ENCODE measurements at places on chromosomes 3 and 15. TPM values are rescaled to one million over a fixed set of nuclear protein-coding genes. Genes with fewer than 3 reads are reported as not detected.
A peak's percentile ranks its signal among the peaks of the same experiment; 100 is the strongest.

The STRIT1 gene
- total RNA-seq = not detected

The CSTA gene
- not detected for total RNA-seq

The NR2F2 gene
- total RNA-seq = not detected

The GRIP2 gene
- total RNA-seq = not detected

The CHRNA7 gene
- total RNA-seq = 0.39 TPM

The PARP14 gene
- 69.3 TPM for total RNA-seq

The AGBL1 gene
- not detected for total RNA-seq

The STAC gene
- total RNA-seq = not detected

The TLR9 gene
- total RNA-seq = 0.86 TPM

The KLHL40 gene
- total RNA-seq = not detected

The TMOD2 gene
- 3.6 TPM for total RNA-seq

The AGTR1 gene
- total RNA-seq = not detected

The ACKR2 gene
- 1.0 TPM for total RNA-seq

The CASR gene
- not detected for total RNA-seq

The SLC22A13 gene
- total RNA-seq = 1.1 TPM

The CHDH gene
- 0.02 TPM for total RNA-seq

GRCh38 chr3:108719178-108719806 is 37.9 kb downstream of the RETNLB start:
- DNase-seq = no peak

DNA sequence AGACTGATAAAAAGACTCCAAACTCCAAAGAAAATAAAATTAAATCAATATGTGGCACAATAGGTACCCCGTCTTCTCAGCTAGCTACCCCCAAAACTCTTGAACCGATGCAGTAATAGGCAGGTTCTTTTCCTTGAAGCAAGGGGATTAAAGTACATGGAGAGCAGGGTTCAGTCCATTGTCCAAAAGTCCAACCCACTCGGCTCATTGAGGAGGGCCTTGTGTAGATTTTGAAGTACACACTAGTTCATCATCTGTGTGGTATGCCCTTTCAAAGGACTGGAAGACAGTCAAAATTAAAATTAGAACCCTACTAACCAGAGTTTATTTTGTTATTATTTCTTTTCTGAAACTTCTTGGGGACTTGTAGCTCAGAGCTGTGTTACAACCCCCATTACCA is 23.3 kb downstream of the TF start:
- no peak for DNase-seq

GRCh38 chr3:48561045-48561736 is 2.4 kb downstream of the UCN2 start:
- no peak for DNase-seq

- no peak for DNase-seq
Measured at GRCh38 chr3:82055792-82056191, 294.3 kb upstream of the GBE1 start.

DNA sequence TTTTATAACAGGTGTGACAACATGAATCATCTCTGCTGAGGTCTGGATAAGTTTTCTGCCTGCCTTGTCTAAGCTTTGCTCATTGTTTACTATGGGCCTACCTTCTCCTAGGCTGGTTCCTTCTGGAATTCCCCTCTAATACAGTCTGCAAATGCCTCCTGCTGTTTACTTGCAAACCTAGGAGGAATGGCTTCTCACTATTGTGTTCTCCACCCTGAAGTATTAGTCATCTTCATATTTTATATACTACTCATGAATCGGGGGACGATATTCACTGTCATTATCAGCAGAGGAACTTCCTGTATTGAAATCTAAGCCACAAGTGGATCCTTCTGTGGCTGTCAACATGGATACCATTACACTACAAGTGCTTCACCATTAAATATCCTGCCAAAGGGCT is 154.8 kb downstream of the PLCL2 start:
- DNase-seq = no peak

GRCh38 chr3:15492847-15493360 is 28.6 kb downstream of the COLQ start:
- DNase-seq = no peak

GRCh38 chr3:3145831-3146230 is 19.1 kb downstream of the TRNT1 start:
- DNase-seq = no peak

DNA sequence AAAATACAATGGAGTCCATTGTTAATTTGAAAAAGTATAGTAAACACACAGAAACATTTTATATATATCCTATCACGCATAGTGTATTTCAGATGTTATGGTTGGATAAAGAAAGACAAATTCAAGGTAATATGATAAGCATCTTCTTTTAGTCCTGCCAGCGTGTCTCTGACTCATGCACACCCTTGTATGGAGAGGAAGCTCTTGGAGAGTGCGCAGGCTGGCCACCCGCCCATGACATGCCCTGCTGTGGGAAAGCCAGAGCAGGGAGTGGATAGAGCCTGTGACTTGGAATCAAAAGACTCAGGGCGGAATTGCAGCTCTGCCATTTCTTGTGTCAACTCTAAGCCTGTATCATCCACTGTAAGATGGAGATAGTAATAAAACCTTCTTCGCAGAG is 23.0 kb upstream of the COPG1 start:
- DNase-seq = no peak

DNA sequence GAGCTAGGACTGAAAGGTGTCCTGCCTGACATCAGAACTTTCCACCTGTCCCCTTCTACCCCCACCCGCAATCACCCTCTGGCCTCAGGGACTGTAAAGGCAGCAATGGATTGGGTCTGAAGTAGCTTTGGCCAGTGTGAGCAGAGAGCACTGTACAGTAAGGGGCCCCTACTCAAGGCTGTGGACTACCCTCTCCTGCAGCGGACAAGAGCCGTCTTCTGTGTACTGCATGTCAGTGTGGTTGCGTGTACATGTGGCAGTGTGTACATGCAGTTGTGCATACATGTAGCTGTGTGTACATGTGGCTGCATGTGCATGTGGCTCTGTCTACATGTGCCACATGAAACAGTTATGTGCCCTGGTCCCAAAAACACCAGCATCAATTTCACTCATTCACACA is 205.9 kb upstream of the LINGO1 start:
- DNase-seq = no peak

DNA sequence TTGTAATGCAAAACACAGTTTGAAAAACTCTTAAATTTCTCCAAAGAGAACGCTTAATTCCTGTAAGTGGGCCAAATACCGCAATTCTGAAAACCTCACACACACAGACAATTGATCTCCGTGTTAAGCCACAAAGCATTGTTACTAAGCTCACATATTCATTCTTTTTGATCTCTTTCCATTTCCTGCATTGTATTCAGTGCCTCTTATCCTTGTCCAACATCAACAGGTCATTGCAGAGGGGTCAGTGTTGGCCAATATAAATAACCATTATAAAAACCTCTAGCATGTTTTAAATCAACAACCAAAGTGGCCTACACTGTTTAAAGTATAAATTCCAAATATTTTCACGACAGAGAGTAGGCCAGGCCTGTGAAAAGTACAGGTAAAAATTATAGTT is 171.1 kb downstream of the PDZRN3 start:
- DNase-seq = no peak

GRCh38 chr3:32616267-32616962 is 45.8 kb upstream of the DYNC1LI1 start:
- DNase-seq = no peak

GRCh38 chr15:96326328-96327154 is 4.0 kb upstream of the NR2F2 start:
- no peak for DNase-seq

DNA sequence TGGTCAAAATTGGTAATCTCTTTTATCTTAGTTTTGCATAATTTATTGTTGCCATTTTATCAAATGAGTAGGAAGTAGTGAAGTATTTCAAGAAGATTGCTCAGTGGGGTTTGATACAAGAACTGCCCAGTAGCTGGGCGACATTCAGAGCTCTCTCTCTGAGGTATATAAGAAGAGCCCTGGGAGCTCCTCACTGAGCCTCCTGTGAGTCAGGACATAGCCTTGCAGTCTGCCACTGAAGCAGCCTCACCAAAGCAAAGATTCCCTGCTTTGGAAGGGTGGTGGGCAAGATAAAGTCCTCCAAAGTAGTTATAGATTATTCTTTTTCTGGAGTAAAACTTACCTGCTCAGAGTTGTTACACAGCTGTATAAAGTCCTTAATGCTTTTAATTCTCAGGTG is 26.1 kb downstream of the SKIL start:
- DNase-seq = no peak

- DNase-seq = peak; percentile 63
Measured at GRCh38 chr15:89167267-89168176, 53.9 kb downstream of the RLBP1 start.

DNA sequence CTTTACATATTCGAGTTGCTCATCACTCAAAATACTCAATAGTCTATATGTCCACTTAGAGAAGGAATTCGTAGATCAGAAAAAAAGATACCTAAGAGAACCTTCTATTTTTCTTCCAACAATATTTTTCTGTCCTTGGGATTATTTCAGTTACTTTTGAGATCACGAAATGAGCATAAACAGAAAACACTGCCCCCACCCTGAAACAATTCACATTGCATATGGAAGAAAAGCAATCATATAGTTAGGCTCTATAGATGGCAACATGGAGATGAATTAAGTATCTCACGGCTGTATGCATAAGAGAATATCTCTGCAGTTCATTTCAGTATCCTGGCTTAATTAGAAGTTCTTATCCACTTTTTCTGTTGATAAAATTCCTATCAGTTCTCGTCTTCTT is 391.1 kb downstream of the FGF12 start:
- DNase-seq = no peak

DNA sequence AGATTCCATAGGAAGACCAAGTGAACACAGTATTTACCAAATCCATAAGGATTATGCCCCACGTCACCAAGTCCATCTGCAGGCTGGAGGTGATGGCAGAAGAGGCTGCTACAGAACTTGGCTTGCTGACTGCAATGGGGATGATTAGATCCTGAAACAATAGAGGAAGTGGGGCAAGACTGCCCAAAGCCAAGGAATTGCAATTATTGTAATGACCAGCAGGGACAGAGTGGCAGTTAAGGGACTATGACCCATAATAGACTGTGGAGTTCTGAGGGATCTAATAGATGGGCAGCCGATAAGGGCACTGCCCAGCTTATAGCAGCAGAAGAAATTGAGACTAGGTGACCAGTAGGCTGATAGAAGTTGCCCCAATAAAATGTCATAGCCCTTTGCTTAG is 108.4 kb downstream of the MINAR1 start:
- no peak for DNase-seq

GRCh38 chr15:83956887-83957286 is 278.7 kb upstream of the GOLGA6L4 start:
- no peak for DNase-seq

GRCh38 chr15:73464602-73465001 is 21.6 kb downstream of the REC114 start:
- no peak for DNase-seq

GRCh38 chr3:183800243-183800863 is 25.0 kb downstream of the MAP6D1 start:
- DNase-seq = no peak

DNA sequence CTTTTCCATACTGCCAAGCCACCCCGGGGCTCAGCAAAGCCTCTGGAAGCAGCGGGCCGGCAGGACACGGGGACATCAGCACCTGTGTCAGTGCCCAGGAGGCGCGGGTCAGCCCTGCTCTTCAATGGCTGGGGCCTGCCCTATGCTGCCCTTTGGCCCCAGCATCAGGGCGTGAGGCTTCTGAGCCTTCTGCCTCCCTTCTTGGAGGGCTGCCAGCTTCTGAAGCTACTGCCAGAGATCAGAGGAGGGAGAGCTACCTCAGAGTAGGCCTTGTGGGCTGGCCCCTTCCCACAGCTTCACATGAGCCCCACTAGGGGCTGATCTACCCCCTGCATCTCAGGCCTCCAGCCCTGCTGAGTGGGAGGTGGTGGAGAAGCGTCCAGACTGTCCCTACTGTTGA is 13.0 kb upstream of the TMEM115 start:
- no peak for DNase-seq

GRCh38 chr3:4432259-4432658 is 34.8 kb downstream of the SUMF1 start:
- DNase-seq = no peak

Data from activated naive CD4-positive, alpha-beta T cell treated with anti-CD3 and anti-CD28 coated beads, Interleukin-2, amount 50 U/mL, for 72 hours (primary cell).